T-helper 17 cell (primary cell): ENCODE measurements at places on chromosomes 6 and 20. TPM values are rescaled to one million over a fixed set of nuclear protein-coding genes. Genes with fewer than 3 reads are reported as not detected.

GRCh38 chr6:10403385-10404106 lies 11.3 kb downstream of the TFAP2A start:
- DNase-seq: no peak

DNA sequence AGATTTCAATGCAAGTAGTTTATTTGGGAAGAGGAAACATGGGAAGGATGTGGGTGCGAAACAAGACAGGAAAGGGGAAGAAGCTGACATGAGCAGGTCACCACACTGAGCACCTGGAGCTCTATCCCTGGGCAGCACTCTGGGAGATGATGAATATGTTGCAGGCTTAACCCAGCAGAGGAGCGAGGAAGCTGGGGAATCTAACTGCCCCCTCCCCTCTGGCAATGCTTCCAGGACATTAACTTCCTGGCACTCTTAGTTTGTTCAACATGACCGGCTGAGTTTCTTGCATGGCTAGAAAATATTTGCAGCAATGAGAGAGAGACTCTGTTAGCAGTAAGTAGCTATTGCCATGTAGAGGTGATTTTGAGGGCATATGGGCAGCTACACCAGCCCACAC lies 4.9 kb upstream of the ADA start:
- no peak for DNase-seq

DNA sequence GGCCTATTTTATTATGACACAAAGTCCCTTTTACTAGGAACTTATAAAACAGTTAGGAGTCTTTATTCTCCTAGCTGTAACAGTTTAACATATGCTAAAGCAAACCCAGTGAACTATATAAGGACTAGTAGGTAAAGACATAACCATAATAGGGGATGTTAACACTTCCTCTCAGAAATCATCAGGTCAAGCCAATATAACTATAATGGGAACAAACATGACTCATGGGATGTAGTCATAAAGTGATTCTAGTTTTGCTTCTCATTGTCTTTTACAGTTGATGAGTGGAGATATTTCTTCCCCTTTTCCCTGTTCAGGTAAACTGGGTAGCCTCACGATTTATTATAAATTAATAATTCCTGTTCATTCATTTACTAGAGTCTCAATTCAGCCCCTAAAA lies 9.7 kb downstream of the PTCHD4 start:
- DNase-seq: no peak

- DNase-seq: no peak
Observed at GRCh38 chr6:79377047-79377446, 142.6 kb upstream of the HMGN3 start.

DNA sequence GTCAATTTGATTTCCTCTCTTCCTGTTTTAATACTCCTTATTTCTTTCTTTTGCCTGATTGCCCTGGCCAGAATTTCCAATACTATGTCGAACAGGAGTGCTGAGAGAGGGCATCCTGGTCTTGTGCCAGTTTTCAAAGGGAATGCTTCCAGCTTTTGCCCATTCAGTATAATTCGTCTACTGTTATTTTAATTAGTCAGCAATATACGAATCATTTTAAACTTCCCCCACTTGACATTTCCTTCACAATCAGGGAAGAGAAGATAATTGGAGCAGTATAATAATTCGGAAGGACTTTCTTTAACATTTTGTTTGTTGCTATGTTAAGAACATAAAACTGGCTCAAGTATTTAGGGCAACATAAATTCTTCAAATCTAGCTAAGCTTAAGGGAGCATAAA lies 860.3 kb upstream of the SLC35B3 start:
- no peak for DNase-seq

DNA sequence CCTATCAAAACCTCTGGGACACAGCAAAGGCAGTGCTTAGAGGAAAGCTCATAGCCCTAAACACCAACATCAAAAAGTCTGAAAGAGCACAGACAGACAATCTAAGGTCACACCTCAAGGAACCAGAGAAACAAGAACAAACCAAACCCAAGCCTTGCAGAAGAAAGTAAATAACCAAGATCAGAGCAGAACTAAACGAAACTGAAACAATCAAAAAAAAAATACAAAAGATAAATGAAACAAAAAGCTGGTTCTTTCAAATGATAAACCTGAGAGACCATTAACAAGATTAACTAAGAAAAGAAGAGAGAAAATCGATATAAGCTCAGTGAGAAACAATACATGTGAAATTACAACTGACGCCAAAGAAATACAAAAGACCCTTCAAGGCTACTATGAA lies 34.8 kb upstream of the RUNX2 start:
- no peak for DNase-seq

GRCh38 chr6:6591778-6592465 lies 3.4 kb downstream of the LY86 start:
- DNase-seq: no peak

TRIM38 gene
- 17.5 TPM for total RNA-seq

- no peak for DNase-seq
Observed at GRCh38 chr6:169530752-169531123, 171.1 kb downstream of the WDR27 start.

DNA sequence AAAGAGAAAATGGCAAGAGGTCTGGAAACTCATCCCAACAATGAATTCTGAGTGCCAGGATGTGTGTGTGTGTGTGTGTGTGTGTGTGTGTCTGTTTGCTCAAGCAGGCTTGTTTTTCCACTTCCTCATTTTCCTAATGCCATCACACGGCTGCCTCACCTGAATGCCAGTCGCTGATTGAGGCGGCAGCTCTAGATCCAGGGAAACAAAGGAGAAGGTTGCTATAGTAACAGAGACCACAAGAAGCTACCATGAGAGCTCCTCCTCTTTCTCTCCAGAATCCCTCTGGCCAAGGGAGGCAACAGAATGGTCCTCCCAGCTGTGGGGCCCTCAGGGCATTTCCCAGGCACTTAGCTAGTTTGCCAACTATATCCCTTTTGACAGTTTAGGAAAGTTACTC lies 241.1 kb upstream of the TSHZ2 start:
- no peak for DNase-seq

JAG1 gene
- 4.3 TPM for total RNA-seq

- DNase-seq: no peak
Observed at GRCh38 chr6:70838907-70839285, 118.0 kb downstream of the B3GAT2 start.

DNA sequence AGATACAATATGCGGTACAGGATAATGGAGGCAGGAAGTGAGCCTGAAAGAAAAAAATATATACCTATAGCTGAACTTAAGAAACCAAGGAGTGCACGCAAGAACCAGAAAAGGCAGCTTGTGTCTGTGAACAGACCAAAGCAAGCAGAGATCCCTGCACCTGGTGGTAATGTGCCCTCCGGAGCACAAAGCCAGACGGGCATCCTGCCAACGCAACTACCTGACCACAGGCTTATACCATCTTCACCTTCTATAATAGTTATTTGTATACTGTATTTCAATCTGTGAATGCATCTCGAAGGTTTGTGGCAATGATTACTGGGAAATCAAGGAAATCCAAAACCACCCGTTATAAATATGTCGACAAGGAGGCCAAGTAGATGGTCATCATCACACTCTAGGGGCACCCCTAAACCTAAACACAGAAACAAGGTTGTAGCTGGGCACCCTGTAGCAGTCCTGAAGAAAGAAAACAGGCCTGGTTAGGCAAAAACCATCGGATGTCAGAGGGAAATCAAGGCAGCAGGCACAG lies 801 bp downstream of the FBXL4 start:
- DNase-seq: peak; percentile 23

HRH3 gene
- total RNA-seq: not detected

GRCh38 chr6:138159246-138159645 lies 2.5 kb upstream of the ARFGEF3 start:
- no peak for DNase-seq

BCAS4 gene
- total RNA-seq: 8.0 TPM

CRISP3 gene
- total RNA-seq: not detected

MRPL18 gene
- total RNA-seq: 23.2 TPM

- DNase-seq: no peak
Observed at GRCh38 chr20:39462416-39462945, 500.3 kb downstream of the DHX35 start.
